ENCODE measurements at places on chromosomes 2 and 18. TPM values are rescaled to one million over a fixed set of nuclear protein-coding genes. Genes with fewer than 3 reads are reported as not detected.

Gene ST8SIA5
- not detected for total RNA-seq

- no peak for ATAC-seq
Observed at GRCh38 chr2:109500910-109501309, 112.9 kb downstream of the SEPTIN10 start.

Gene GATA6
- total RNA-seq: 9.6 TPM

Gene EVX2
- total RNA-seq: not detected

- no peak for ATAC-seq
Observed at GRCh38 chr2:46363535-46364170, 66.4 kb downstream of the EPAS1 start.
